Activated CD4-positive, alpha-beta memory T cell treated with anti-CD3 and anti-CD28 coated beads, Interleukin-2, amount 10 ng/mL, durations not matched to agents 7 days and 5 days (primary cell): ENCODE measurements at places on chromosomes 2 and 18. TPM values are rescaled to one million over a fixed set of nuclear protein-coding genes. Genes with fewer than 3 reads are reported as not detected.

The ARHGEF33 gene
- total RNA-seq = not detected

The ABCA12 gene
- not detected for total RNA-seq

The NGEF gene
- 0.58 TPM for total RNA-seq

The GKN1 gene
- total RNA-seq = not detected

The DUSP11 gene
- 30.7 TPM for total RNA-seq

The TCF23 gene
- total RNA-seq = not detected

The DNAH6 gene
- total RNA-seq = 0.50 TPM

The RFX8 gene
- total RNA-seq = 2.6 TPM

The FKBP1B gene
- total RNA-seq = 5.5 TPM

The ACYP2 gene
- total RNA-seq = 10.0 TPM

The MTX2 gene
- 15.1 TPM for total RNA-seq

The PSMA8 gene
- total RNA-seq = 0.83 TPM

The SERPINB3 gene
- total RNA-seq = not detected

The IL1R2 gene
- 0.88 TPM for total RNA-seq

The SALL3 gene
- not detected for total RNA-seq

The SIX2 gene
- total RNA-seq = not detected

The SYT4 gene
- not detected for total RNA-seq

The RGPD8 gene
- 7.9 TPM for total RNA-seq

The SERPINB13 gene
- total RNA-seq = not detected

The CNTNAP5 gene
- total RNA-seq = not detected

The APOB gene
- not detected for total RNA-seq

The SGPP2 gene
- total RNA-seq = 2.7 TPM

The SKOR2 gene
- total RNA-seq = not detected

The TSPYL6 gene
- not detected for total RNA-seq

The EFR3B gene
- total RNA-seq = not detected

The SPIRE1 gene
- total RNA-seq = 6.3 TPM

The FAP gene
- not detected for total RNA-seq

The TLK1 gene
- total RNA-seq = 74.9 TPM

The REG1B gene
- total RNA-seq = not detected
